GM13976 (cell line): ENCODE measurements at places on chromosomes 7 and 10.

DNA sequence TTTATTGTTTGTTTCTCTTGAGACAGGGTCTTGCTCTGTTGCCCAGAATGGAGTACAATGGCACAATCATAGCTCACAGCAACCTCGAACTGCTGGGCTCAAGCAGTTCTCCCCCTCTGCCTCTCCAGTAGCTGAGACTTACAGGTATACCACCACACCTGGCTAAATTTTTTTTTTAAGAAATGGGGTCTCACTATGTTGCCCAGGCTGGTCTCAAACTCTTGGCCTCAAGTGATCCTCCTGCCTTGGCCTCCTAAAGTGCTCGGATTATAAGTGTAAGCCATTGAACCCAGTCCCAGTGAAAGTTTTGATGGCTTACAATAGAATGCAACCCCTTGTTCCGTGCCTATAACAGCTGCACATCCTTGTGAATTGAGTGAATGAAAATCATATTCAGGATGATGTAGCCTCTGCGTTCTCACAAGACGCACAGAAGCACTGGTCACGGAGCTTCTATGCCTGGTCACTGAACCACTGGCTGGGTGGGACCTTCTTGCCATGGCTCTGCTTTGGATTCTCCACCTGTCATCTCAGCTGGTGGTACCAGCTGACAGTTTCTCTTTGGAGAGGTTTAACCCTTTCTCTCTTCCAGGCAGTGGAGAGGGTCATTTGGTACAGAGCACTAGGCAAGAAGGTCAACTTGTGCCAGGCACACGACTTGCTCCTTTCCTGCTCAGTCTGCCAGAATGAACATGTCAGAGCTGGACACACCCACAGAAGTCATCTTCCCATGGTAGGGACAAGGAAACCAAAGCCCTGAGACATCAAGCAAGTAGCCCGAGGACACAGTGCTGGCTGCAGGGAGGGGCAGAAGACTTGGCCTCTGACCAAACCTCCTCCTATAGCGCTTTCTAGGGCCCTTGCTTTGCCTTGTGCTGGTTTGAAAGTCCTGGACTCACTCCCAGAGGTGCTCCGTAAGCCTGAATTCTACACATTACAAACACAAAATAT is 89.6 kb downstream of the ATXN7L1 start:
- no peak for DNase-seq

DNA sequence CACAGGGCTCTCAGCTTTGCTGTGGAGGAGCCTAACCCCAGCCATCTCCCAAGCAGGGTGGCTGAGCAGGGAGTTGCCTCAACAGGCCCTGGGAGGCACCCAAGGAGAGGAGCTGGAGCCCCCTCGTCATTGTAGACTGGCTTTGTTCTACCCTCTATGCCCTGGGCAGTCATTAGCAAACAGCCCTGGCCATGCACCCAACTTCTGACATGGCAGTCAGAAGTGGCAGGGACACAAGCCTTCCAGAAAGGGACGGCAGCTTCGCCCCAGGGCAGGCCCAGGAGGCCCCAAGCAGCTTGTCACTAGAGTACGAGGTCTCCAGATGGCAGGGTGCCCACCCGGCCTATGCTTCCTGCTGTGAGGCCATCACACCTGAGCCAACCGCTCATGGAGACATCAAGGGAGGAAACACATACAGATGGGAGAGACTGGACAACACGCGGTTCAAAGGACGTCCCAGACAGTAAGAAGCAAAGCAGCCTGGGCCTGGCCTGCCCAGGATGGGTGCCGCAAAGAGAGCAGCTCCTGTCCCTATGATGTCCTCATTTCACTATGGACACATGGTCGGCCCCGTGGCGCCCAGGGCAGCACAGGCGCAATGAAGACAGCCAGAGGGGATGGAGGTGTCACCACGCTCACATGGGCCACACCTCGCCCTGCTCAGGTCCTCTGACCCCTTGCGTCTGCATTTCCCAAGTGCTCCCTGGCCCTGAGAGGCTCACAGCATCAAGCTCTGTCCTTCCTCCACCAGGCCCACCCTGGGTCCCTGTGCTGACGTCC is 190.9 kb upstream of the CXCL12 start:
- no peak for DNase-seq

DNA sequence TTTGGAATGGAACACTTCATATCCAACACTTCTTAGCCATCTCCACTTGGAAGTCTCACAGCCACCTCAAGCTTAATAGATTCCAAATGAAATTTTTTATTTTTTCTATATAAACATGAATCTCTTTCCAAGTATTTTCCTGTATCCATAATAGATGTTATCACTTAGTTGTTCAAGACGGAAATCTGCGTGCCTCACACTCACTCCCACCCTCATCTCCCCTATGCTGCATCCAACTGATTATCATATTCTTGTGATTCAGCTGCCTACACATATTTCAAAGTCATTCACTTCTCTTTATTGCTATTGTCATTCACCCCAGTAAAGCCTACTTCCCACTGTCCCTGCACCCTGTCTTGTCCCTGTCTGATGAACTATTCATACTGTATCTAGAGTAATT is 70.2 kb upstream of the MKX start:
- no peak for DNase-seq

- no peak for DNase-seq
Measured at GRCh38 chr10:71036297-71036966, 148.1 kb upstream of the PCBD1 start.

GRCh38 chr10:30827531-30828120 is 198.1 kb upstream of the LYZL2 start:
- DNase-seq, result no peak

GRCh38 chr7:140540136-140540777 is 61.0 kb upstream of the MKRN1 start:
- no peak for DNase-seq

DNA sequence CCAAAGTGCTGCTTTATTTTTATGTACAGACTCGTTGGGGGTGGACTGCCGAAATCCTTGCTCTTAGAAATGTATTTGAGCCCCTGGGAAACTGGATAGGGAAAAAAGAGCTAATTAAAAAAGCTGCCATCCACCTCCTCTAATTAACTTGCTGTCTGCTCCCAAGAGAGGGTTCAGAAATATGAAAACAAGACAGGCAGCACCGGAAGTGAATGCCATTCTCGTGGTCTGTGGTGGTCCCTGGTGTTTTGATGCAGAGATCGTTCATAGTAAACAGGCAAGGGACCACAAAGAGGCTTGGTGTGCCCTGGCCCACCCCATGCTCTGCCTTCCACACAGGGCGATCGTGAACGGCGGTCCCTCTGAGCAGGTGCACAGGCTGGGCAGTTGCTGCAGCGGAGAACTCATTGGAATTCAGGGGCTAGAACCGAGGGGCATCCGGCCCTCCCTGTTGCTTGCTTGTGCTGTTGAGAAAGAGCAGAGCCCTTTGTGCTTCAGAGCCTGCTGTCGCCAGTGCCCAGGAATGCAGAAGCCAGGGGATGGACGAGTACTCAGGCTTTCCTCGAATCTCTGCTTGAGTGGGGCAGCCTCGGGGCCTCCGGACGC is 79.1 kb upstream of the BTBD16 start:
- DNase-seq, result no peak

DNA sequence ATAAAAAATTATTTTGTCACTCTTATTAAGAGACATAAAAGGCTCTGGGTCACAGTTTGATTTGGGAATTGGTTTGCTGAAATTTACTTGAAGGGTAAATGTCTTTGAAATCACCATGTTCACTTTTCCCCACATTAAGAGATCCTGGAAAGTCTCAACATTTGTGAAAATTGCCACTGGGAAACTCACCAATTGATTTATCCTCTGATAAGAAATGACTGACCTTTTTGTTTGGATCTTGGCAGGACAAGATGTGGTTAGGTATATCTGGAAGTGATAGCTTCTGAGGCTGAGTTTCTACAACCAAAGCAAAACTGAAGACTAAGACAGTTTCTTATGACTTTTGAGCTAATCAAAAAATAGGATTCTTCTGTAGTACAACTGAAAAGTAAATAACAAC is 107.1 kb upstream of the TMEM106B start:
- no peak for DNase-seq

GRCh38 chr7:141674171-141674671 is 27.7 kb downstream of the DENND11 start:
- DNase-seq, result no peak

DNA sequence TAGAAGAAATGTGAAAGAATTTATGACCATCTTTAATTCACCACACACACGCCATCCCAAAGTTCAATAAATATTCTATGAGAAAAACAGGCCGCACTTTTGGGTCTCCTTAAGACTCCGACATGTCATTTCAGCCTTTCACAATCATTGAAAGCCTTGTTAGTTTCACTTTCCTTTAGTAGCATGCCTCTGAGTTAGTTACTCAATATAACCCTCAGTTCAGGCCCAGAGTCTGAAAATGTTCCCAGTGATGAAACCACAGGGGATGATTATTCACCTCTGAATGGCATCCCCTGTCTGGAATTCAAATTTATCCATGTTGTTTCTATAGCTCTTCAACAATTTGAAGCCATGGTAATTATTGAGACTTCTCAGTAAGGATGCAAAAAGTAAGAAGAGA is 278.1 kb upstream of the NRP1 start:
- no peak for DNase-seq

- DNase-seq, result no peak
Measured at GRCh38 chr7:33639552-33640197, 265.7 kb upstream of the BMPER start.

DNA sequence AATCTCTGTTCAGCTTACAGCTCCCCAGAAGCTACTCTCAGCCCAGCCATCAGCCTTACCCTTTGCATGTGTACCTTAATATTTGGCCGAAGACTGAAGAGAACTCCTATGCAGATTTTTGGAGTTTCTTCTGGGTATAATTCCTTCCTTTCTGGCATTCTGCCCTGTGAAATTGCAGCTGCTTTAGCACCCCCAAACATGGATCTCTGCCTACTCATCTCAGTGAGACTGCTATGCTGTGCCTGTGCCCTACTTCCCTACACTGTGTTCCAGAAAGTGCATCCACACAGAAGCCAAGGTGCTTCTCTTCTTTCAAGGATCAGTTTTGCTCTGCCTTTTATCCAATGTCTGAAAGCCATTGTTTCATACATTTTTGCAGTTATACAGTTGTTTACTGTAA is 81.6 kb downstream of the NPY start:
- no peak for DNase-seq

DNA sequence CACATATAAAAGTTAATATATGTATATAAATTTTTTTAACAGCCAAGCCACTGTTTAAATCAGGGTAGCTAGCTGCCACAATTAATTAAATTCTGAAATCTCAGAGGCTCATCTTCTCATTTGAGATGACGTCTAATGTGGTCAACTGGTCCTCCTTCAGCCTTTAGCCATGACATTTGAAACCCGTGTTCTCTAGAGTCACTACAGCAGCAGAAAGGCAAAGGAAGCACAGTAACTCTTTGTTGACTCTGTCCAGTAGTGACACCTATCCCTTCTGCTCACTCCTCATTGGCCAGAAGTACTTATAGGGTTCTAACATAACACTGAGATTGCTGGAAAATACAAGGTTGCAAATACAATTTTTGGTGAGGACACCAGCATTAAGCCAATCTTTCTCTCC is 555.5 kb downstream of the ETV1 start:
- no peak for DNase-seq

DNA sequence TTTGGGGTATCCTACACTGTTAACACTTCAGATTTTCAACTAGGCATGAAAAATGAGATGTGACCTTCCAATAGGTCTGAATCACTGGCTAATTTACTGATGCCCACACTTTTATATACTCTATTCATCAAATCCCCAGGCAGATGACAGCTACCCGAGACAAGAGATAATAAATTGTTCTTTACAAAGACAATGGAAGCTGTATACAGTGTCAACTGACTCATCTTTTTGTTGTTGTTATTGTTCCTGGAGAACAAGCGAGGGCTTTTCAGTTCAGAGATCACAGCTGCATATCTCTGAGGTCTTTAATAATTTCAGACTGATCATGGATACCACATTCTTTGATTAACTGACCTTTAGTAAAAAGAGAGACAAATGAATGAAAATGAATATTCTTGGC is 228.9 kb downstream of the SDHAF3 start:
- DNase-seq, result no peak

- DNase-seq, result no peak
Measured at GRCh38 chr7:106535234-106535932, 125.6 kb downstream of the CCDC71L start.

GRCh38 chr10:72276421-72277339 is 3.0 kb downstream of the DDIT4 start:
- DNase-seq, result no peak

GRCh38 chr7:47574482-47575329 is 7.2 kb downstream of the TNS3 start:
- DNase-seq, result no peak

GRCh38 chr7:127820732-127821085 is 168.7 kb downstream of the SND1 start:
- no peak for DNase-seq

- no peak for DNase-seq
Measured at GRCh38 chr7:125423458-125424155, 494.0 kb upstream of the POT1 start.

DNA sequence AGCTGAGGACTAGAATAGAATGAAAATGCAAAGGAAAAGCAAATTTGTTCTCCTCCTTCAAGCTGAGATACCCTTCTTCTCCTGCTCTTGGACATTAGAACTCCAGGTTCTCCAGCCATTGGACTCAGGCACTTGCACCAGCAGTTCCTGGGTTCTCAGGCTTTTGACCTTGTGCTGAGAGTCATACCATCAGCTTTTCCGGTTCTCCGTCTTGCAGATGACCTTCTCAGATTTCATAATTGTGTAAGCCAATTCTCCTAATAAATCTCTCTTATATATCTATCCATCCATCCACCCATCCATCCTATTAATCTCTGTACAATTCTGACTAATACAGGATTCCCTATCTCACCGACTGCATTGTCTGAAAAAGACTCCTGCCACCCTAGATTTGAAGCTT is 108.3 kb downstream of the AHR start:
- no peak for DNase-seq

GRCh38 chr10:132542086-132542775 is 4.6 kb downstream of the INPP5A start:
- DNase-seq, result peak; percentile 17

DNA sequence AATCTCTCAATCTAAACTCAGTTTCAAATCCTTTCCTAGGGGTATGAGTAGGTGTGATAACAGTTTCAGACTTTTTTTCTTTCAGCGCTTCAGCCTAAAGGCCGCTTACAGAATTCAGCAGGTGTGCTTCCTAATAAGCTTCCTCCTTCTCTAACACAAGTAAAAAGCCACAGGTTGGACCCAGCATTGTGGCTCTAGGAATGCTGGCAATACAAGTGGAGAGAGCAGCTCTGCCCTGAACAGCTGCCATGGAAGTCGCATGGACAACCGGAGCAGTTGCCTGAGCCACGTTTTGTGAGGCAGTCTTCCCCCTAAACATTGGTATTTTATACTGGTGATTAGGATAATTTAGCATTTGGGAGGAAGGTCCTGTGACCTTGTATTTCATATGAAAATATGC is 83.5 kb downstream of the ST7 start:
- no peak for DNase-seq
